Esophagus muscularis mucosa (tissue), 4 donors: ENCODE measurements at places on chromosomes 2 and 18.

DNA sequence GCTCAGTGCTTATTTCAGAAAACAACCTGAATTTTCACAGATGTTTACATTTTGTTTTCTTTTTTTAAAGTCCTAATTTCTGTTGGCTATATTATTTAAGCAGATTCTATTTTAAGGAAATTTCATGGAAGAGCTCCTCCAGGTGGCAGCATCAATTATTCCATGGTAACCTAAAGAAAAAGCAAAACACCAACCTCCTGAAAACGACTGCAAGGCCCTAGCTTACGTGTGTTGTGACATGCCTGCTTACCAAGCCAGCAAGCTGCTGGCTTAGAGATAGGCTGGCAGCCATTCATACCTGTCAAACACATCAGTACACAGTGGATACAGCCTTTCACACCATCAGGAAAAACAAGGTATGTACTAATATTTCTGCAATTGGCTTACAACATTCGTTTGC, 64.9 kb downstream of the LPIN2 start:
- no peak for DNase-seq

DNA sequence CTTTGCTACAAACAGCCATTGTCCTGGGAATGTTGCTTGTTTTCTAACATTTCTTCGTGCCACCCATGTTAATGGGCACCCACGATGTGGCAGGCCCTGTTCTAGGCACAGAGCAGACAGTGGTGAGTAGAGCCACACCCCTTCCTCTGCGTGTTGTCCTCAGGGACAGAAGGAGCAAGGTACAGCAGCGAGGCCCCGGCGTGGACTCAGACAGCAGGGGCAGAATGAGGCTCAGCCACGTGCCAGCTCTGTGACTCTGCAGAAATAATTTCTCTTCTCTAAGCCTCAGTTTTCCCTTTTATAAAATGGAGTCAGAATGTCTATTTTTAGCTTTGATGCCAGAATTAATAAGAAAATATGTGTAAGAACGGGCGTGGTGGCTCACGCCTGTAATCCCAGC, 401.7 kb downstream of the TSN start:
- DNase-seq, result no peak

DNA sequence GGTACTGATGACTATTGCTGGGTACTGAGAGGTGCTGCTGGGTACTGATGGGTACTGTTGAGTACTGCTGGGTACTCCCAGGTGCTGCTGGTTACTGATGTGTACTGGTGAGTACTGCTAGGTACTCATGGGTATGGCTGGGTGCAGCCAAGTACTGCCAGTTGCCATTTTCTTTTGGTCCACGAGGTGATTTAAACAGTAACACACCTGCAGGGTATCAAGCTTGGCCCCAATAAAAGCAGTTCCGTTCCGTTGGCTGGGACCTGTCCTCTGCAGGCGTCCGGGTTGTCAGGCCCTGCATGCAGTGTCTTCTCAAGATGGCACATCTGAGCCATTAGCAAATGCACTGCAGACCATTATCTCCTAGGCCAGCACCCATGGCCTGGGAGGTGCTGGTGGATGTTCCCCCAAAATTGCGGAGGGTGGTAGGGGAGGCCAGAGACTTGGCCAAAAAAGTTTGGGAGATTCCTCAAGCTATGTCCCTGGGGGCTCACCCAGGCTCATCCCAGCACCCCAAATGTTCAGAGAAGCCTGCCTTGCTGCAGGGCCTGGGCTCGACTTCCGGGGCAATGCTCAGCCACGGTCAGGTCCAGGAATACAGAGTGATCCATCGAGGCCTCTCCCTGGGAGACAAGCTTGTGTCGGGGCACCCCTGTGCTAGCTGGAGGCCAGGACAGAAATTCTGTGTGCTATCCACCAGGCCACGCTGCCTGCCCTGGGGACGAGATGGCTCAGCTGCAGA, 165.2 kb downstream of the TWIST2 start:
- no peak for DNase-seq

- no peak for DNase-seq
Measured at GRCh38 chr18:28123401-28124030, 53.4 kb downstream of the CDH2 start.

DNA sequence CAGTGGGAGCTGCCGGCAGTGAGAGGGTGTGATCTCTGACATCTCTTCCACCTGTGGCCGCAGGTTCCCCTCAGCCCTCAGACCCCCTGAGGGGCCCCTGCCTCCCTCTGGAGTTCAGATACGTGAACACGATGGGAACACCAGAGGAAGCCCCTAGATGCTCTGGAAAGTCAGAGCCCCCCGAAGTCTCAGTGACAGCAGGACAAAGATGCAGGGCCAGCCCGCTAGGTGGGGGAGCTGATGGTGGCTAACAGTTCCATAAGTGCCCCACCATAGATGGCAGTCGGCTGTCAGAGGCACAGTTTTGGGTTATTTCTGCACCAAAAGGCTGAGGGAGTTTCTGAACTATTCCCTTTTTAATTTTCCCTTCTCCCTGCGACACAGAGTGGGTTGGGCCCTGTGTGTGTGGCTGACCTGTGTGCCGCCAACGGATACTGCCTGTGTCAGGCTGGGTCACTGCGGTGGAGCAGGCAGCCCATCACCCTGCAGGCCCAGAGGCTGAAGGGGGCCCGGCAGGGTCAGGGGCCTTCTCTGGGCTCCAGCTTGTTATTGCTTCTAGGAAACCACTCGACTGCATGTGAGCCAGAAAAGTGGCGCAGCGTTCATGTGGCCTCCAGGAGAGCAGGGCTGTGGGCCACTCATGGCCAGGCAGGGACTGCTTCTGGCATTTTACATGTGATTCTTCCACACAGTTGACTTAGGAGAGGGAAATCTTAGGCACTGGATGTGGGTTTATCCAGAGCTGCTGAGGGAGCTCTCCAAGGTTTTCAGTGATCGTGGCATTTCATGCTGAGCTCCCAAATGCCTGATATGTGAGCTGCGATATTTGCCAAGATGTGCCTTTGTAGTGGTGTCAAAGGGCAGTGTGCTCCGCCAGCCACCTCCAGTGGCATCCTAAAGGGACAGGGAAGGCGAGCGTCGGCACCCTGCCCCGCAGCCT, 225.1 kb downstream of the SH3RF3 start:
- no peak for DNase-seq

- DNase-seq, result no peak
Measured at GRCh38 chr2:230658877-230659652, 53.6 kb upstream of the CAB39 start.

DNA sequence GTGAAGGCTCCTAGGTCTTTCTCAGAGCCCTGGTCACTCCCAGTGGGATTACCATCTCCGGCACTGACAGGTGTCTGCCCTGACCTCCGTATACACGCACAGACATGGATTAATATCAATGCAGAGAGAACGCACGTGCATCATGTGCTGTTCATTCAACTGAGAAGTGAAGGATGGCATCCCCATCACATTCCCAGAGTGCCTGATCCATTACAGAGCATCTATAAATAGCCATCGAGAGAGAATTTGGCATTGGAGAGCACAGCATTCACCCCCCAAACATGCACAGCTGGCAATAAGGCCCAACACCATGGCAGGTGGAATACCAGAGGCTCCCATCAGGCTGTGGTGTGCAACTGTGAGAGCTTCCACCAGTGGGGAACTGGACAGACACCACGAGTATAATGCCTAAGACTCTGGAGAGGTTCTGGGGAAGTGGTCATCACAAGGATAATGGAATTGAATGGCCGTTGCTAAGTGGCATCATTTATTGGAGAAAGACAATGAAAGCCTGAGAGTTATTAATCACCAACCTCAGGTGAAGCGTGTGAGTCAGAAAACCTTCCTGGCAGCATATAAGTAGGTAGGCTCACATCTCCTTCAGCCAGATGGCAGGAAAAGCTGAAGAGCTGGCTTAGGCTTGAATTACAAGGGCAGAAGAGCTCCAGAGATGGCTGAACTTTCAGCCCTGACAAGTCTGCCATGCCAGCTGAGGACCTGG, 244.5 kb upstream of the ID2 start:
- no peak for DNase-seq
